NCI-H1930 (cell line): ENCODE measurements at places on chromosomes 7 and 10.

GRCh38 chr7:142487124-142487523 is 229.3 kb upstream of the PRSS58 start:
- DNase-seq = no peak

DNA sequence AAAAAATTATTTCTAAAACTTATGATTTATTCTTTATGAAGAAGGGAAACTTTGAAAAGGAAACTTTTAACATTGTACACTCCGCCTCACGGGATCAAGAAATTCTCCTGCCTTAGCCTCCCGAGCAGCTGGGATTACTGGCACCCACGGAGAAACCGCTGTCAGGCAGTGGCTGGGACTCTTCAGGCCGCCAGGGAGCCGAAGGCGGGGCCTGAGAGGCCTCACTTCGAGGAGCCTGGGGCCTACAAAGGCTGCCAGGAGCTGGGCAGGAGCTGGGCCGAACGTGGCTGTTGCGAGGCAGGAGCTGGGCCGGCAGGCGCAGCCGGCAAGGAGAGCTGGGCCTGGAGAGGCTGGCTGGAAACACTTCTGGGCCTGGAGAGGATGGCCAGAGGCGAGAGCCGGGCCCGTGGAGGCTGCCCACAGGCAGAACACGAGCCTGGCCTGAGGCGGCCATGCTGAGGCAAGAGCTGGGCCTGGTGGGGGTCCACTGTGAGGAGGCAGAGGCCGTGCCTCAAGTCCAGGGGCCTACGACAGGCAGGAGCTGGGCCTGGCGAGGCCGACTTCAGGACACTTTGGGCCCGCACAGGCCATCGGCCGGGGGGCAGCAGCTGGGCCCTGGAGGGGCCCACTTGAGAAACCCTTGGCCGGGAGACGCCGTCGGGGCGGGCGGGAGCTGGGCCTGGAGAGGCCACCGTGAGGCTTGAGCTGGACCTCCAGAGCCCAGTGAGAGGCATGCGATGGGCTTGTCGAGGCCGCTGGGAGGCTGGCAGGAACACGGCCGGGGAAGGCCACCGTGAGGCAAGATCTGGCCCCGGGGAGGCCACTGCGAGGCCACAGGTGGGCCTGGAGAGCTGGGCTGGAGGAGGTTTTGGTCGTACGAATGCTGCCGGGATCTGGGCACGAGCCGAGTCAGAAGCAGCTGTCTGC is 23.7 kb downstream of the MDH2 start:
- DNase-seq = no peak

GRCh38 chr10:113959383-113959760 is 84.3 kb upstream of the ADRB1 start:
- DNase-seq = no peak

DNA sequence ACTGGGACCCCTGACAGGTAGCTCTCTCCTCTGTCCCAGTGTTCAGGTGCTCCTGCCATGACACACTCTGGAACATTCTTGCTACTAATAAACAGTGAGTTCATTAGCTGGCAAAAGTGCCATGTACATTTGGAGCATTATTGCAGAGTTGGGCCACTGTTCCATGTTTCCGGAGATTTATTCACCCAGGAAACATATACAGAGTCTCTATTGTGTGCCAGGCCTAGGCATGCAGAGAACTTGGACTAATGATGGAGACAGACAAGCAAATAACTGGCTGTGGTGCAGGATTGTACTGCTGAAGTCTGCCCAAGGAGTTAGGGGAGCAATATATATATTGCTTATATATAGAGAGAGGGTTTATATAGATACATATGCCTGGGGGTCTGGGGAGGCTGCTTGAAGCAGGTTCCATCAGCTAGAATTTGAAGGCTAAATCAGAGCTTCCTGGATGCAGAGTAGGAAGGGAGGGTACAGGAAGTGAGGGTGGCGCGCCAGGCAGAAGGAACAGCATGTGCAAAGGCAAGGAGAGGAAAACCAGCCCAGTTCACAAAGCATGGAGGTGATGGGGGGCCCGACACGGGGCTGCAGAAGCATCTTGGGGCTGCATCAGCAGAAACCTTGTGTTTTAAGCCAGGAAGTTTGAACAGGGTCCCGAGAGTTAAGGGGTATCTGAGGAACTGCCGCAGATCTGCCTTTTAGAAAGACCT is 22.7 kb upstream of the EEPD1 start:
- DNase-seq = no peak

GRCh38 chr7:286266-286665 is 3.7 kb upstream of the FOXL3 start:
- no peak for DNase-seq

DNA sequence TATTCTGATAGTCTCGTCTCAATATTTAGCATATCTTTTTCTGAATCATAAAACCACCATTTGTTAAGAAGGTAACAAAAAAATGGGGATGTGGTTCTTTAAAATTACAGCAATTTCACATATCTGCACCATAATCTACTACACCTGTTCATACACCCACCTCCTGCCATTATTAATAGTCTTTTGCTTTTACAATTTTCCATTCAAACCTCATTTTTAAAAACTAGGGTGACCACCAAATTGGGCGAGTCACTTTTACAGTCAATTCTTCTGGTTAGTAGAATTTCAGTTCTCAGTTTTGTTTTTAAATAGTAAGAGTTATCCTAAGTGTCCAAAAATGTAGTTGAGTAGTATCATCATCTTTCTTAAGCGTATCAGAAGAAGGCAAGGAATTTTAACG is 48.4 kb upstream of the GSAP start:
- no peak for DNase-seq

- no peak for DNase-seq
Observed at GRCh38 chr10:131730771-131731497, 169.9 kb upstream of the PPP2R2D start.

DNA sequence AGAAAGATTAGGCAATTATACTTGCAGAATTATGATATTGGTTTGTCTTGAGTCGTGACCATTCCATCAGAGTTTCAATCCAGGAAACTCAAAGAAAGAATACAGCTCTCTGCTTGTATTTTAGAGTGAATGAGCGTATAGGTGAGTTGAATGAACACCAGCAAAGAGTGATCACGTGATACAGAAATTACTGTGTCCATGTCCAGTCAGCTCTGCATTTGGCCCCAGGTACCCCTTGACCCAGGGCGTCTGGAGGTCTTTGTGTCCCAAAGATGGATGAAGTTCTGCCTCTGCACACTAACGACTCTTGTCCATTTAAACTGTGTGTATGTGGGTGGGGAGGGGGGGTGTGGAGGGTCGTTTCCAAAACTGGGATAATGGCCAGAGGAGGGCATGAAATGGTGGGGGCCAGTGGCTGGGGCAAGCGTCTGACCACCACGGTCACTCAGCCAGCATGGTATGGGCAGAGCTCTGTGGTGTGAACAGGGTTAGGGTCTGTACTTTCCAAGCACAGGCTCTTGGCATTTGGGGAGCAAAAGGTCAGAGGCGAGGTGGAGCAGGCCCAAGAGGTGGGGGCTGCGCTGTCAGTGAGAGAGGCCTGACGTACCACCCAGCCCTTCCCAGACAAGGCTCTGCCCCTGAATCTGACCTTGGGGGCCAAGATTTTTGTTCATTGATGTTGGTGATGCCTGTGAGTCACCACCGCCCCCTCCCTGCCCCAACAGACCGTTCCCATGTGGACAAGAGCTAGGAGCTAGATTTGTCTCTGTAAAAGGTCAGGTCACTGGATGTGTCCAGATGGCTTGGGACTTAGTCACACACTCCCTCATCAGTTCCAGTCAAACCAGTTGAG is 1.4 kb downstream of the PTPRE start:
- DNase-seq = no peak

- no peak for DNase-seq
Observed at GRCh38 chr10:97042716-97043562, 142.8 kb downstream of the SLIT1 start.

DNA sequence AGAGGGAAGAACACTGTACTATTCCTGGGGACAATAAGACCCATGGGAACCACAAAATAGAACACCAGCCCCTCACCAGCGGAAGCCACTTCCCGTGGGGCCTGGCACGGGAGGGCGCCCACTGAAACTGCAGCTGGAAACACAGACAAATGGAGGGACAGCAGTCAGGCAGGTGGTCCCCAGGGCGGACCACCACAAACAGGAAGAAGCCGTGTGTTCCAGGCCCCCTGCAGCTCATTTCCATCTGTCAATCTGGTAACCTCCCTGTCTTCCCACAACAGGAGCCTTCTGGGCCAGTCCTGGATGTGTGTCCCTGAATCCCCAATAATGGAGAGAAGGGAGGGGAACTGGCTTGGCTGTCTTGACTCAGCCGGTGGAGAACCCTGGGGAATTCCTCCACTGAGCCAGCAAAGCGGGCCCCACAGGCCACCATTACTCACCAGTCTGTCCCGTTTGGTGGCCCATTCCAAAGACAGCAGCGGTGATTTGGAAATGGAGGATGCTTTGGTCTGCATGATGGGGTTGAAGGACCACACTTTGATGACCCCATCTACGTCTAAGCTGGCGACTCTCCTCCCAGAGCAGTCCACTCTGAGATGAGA is 16.7 kb downstream of the WDR91 start:
- DNase-seq = no peak

- DNase-seq = no peak
Observed at GRCh38 chr10:66483966-66484365, 441.9 kb upstream of the LRRTM3 start.

GRCh38 chr7:69426705-69427104 is 171.6 kb upstream of the AUTS2 start:
- DNase-seq = no peak

DNA sequence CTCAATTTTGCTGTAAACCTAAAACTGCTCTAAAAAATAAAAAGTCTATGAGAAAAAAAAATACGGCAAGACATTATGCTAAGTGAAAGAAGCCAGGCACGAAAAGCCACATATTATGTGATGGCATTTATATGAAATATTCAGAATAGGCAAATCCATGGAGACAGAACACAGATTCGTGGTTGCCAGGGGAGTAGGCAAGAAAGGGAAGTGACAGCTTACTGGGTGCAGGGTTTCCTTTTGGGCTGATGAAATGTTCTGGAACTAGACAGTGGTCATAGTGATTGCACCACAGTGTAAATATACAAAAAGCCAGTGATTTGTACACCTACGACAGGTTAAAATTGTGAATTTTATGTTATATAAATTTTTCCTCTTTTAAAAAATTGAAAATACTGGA is 41.3 kb upstream of the GLI3 start:
- DNase-seq = no peak

- DNase-seq = no peak
Observed at GRCh38 chr7:34130558-34131295, 225.4 kb downstream of the BMPER start.

DNA sequence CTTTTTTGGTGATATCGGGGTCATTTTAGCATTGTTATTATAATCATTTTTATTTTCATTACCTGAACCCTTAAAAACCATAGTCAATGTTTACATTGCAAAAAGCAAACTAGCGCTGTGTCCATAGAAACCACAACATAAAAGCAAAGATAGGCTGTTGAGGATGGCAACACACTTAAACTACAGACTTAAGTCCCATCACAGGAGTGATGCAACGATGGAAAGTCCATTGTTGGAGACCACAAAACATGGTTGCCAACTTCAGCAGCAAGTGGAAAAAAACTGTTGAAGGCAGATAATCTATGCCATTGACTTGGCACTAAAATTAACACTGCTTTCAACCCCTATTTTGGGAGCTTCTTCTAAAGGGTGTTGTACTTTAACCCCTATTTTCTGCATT is 398.8 kb upstream of the IGFBP3 start:
- DNase-seq = no peak

- DNase-seq = no peak
Observed at GRCh38 chr10:88505680-88506215, 77.4 kb downstream of the RNLS start.

GRCh38 chr10:1396297-1396635 is 340.1 kb downstream of the WDR37 start:
- DNase-seq = no peak

- DNase-seq = no peak
Observed at GRCh38 chr7:11485636-11486035, 346.4 kb downstream of the THSD7A start.

- no peak for DNase-seq
Observed at GRCh38 chr7:72182036-72182435, 230.1 kb downstream of the CALN1 start.

- no peak for DNase-seq
Observed at GRCh38 chr7:116807011-116807560, 55.3 kb upstream of the CAPZA2 start.

- DNase-seq = no peak
Observed at GRCh38 chr7:139595806-139596205, 72.3 kb downstream of the CLEC2L start.

GRCh38 chr10:124245191-124245590 is 151.8 kb upstream of the CHST15 start:
- no peak for DNase-seq

GRCh38 chr10:76522547-76522946 is 1091.1 kb downstream of the LRMDA start:
- DNase-seq = no peak

DNA sequence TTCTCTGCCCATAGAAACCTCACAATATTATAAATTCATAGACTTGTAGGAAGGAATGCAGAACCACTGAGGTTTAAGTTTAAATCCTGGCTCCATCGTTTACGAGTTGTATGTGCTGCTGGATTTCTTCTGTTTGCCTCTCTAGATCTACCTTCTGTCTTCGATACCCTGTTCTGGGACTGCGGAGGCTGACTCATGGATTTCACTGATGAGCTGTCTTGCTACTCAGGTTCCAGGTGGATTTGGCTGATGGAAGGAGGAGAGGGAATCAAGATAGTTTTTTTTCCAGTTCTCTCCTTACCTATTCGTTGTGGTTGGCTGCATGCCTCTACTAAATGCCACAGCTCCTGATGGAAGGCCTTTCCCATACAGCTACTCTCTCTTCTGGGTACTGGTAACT is 375.8 kb downstream of the REEP3 start:
- no peak for DNase-seq

DNA sequence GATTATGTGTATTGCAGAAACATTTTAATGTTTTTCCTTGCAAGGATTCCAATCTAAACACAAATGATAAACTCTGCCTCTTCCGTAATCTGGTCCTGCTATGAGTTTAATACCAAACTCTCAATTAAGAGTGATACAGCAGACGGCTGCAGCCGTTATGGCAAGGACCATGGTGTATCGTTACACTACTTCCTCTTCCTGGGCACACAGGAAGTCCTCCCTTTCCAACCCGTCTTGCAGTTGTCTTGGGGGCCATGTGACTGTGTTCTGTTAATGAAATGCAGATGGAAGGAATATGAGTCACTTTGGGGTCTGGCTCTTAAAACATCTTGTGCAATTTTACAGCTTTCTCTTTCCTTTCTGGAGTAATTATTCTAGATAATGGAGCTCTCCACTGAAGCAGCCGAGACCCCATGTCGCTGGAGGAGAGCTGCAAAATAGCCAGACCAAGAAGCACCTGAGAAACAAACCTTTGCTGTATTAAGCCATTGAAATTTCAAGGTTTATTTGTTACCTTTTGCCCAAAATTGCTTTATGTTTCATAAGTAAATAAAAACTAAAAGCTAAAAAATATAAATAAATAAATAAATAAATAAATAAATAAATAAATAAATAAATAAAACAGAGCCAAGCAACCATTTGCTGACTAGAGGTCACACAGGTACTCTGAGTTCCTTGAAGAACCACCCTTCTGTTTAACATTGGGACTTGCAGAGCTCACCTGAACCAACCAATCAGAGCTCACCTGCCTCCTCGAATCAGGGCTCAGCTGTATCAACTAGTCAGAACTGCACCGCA is 74.7 kb downstream of the FRMPD2 start:
- DNase-seq = no peak
